ENCODE measurements at places on chromosomes 7 and 10. TPM values are rescaled to one million over a fixed set of nuclear protein-coding genes. Genes with fewer than 3 reads are reported as not detected.

- H3K27me3 ChIP-seq = no peaks in the 10 kb centered on the region
- no peak overlapping the region for H3K4me3 ChIP-seq
- H3K4me1 ChIP-seq = peaks cover 25% of the 10 kb centered on the region
These were observed 340.9 kb downstream of the LRMDA start for GRCh38 chr10:75772153-75772887.

H2BK1 gene
- total RNA-seq = not detected

- H3K4me1 ChIP-seq = no peaks in the 10 kb centered on the region
- no peaks in the 10 kb centered on the region for H3K36me3 ChIP-seq
- H3K27me3 ChIP-seq = no peaks in the 10 kb centered on the region
- no peak overlapping the region for H3K27ac ChIP-seq
- no peak for DNase-seq
- no peak overlapping the region for H3K4me3 ChIP-seq
These were observed 141.2 kb downstream of the ZEB1 start for GRCh38 chr10:31460242-31460641.

CTAGE4 gene
- 5.8 TPM for total RNA-seq

CPA2 gene
- 298 TPM for total RNA-seq

DNA sequence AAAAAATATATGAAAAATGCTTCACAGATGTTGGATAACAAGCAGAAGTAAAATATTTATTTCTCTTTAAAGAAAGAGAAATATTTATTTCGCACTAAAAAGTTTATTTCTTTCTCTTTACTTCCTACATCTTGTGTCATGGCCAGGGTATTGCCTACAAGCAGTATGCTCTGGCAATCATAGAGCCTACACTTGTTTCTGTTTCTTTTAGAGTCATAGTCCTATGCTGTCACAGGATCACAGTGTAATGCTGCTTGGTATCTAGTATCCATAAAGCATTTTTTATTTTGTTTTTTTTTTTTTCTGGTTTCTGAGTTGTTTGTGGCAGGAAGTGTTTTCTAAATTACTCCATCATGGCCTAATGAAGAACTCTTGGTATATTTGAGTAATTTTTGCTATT is 116.0 kb downstream of the ATRNL1 start:
- no peaks in the 10 kb centered on the region for H3K4me1 ChIP-seq
- H3K4me3 ChIP-seq = no peak overlapping the region
- no peaks in the 10 kb centered on the region for H3K27me3 ChIP-seq
- DNase-seq = no peak

AKR1C4 gene
- total RNA-seq = 1.7 TPM

IDI2 gene
- not detected for total RNA-seq

GRCh38 chr10:51063659-51064535 is 10.4 kb upstream of the PRKG1 start:
- no peaks in the 10 kb centered on the region for H3K27me3 ChIP-seq
- no peaks in the 10 kb centered on the region for H3K4me1 ChIP-seq
- no peak overlapping the region for H3K27ac ChIP-seq
- peak; percentile 47 for DNase-seq
- H3K36me3 ChIP-seq = no peaks in the 10 kb centered on the region
- no peak overlapping the region for H3K4me3 ChIP-seq

DNA sequence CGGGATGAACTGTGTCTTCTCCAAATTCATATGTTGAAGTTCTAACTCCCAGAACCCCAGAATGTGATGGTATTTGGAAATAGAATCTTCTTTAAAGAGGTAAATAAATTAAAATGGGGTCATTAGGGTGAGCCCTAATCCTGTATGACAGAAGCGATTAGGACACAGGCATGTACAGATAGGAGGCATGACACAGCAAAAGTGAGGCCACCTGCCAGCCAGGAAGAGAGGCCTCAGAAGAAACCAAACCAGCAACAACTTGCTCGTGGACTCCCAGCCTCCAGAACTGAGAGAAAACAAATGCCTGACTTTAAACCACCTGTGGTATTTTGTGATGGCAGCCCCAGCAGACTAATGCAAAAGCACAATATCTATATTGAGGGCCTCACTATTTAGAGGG is 214.3 kb downstream of the NEBL start:
- no peak for DNase-seq
- no peaks in the 10 kb centered on the region for H3K36me3 ChIP-seq
- H3K27me3 ChIP-seq = no peaks in the 10 kb centered on the region
- H3K4me1 ChIP-seq = no peaks in the 10 kb centered on the region
- H3K27ac ChIP-seq = peak overlapping the region; percentile 29

DNA sequence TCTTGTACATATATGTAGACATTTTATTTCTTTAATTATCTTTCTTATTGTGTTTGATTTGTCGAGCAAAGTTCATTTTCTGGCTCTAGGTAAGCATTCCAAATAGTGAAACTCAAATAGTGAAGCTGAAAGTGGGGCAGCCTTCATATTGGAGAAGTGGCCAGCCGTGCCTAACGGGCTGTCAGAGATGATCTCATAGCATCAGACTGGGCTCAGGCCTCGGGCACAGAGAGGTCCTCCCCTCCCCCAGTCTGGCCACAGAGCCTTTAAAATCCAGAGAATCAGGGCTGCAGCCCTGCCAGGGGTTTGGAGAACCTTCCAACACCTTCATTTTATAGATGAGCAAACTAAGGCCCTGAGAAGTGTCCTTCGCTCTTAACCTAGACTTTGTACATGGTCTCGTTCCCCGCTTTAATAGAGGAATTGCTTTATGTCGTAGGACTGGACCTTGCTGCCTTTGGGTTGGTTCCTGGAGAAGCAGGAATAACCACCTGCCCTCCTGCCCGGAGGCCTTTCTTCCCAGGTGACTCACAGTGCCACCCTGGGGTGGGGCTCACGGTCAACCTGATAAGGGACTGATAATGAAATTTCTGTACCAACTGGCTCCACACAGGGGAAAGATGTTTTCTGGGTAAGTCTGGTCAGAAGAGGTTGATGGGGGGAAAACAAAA is 7.3 kb downstream of the TSPAN15 start:
- no peaks in the 10 kb centered on the region for H3K27me3 ChIP-seq
- no peaks in the 10 kb centered on the region for H3K36me3 ChIP-seq
- peaks cover 24% of the 10 kb centered on the region for H3K4me1 ChIP-seq

SH3PXD2A gene
- total RNA-seq = 10.6 TPM

FFAR4 gene
- total RNA-seq = 0.16 TPM

DNA sequence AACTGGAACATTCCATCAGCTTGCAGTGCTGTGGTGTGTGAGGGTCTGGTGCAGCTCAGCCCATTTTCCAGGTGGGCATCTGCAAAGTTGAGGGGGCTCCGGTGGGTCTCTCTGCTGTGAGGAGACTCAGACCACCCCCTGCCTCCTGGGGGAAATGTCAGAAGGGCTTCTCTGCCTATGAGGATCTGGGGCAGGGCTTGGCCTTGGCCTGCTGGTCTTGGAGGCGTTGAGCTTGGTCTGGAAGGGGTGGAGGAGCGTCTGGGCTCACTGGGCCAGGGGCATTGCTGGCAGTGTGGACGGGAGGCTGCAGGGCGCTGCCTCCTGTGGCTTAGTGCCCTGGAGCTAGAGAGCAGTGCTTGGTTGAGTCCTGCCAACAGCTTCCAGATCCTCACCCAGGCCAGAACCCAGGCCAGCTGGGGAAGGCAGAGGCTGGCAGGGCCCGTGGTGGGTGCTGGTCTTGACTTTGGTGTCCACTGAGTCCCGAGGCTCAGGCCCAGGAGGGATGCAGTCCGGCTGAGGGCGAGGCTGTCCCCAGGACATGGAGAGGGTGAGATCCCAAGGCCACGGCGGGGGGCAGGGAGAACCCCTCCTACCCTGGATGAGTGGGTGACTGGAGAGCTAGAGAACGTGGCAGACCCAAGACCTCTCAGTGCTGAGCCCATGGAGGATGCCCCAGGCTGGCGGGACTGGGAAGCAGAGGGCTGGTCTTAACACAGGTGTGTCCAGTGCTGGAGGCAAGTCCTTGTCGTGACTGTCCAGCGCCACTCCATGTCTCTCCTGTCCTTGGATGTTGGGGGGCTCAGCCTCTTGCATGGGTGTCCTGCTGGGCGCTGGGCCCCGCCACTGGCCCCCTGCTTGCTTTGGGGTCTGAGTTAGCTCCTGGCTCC is 2.8 kb downstream of the SPRN start:
- H3K27ac ChIP-seq = no peak overlapping the region
- no peaks in the 10 kb centered on the region for H3K4me1 ChIP-seq
- peak; percentile 5 for DNase-seq
- no peak overlapping the region for H3K4me3 ChIP-seq

HOXA7 gene
- total RNA-seq = 0.83 TPM

GRCh38 chr10:126350216-126350992 is 37.9 kb downstream of the ADAM12 start:
- no peak overlapping the region for H3K4me3 ChIP-seq
- no peak overlapping the region for H3K27ac ChIP-seq
- no peak for DNase-seq
- no peaks in the 10 kb centered on the region for H3K27me3 ChIP-seq
- H3K4me1 ChIP-seq = no peaks in the 10 kb centered on the region

- no peak overlapping the region for H3K27ac ChIP-seq
- H3K36me3 ChIP-seq = no peaks in the 10 kb centered on the region
- peaks cover 19% of the 10 kb centered on the region for H3K4me1 ChIP-seq
- no peak for DNase-seq
- no peaks in the 10 kb centered on the region for H3K27me3 ChIP-seq
These were observed 29.3 kb downstream of the KCNH2 start for GRCh38 chr7:150948791-150949251.

GRCh38 chr10:109924087-109924486 is 776 bp upstream of the XPNPEP1 start:
- H3K27me3 ChIP-seq = no peaks in the 10 kb centered on the region
- no peak overlapping the region for H3K4me3 ChIP-seq
- H3K4me1 ChIP-seq = peaks cover 9% of the 10 kb centered on the region

TMEM209 gene
- 14.2 TPM for total RNA-seq

DNA sequence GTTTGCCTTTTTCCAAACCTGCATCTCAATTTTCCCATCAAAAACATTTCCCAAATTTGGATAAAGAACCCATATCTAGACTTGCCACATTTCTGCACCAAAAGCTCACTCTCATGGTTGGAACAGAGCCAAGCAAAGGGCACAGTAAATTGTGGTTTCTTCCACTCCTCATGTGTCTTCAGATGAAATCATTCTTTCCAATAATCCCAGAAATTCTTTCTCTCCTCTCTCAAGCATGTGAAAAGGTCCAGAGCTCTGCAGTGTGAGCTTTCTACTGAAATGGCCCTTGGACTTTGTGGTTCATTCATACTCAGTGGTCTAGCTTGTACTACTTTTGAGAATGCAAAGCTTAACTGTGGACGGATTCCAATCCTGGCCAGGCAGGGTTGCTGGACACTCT is 19.8 kb downstream of the PRSS2 start:
- H3K27me3 ChIP-seq = peaks cover 27% of the 10 kb centered on the region
- H3K27ac ChIP-seq = no peak overlapping the region
- H3K4me3 ChIP-seq = no peak overlapping the region
- no peak for DNase-seq

- no peak overlapping the region for H3K4me3 ChIP-seq
- peaks cover 6% of the 10 kb centered on the region for H3K4me1 ChIP-seq
- H3K27ac ChIP-seq = no peak overlapping the region
- H3K36me3 ChIP-seq = no peaks in the 10 kb centered on the region
- DNase-seq = no peak
- peaks cover 23% of the 10 kb centered on the region for H3K27me3 ChIP-seq
These were observed 27.9 kb downstream of the DUSP5 start for GRCh38 chr10:110525349-110526260.

DNA sequence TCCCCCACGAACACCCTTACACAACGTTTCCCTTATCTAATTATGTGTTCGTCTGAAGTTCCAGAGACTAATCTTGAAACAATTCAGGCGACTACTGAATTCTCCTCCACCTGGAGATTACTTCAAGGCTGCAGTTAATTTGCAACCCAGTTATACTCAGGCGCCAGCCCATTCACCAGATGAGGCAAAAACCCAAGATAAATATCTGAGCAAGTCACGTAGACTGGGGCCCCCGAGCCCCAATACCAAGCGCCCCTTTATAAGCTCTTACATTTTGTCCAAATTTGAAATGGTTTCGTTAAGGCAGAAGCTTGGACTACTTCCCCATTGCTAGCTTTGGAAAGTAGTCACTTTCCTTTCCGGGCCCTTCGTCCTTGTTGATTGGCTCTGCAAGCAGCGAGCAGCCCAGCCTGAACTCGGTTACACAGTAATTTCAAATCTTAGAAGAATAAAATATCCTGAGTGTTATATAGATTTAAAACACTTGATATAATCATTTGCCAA is 1.2 kb downstream of the TPK1 start:
- no peaks in the 10 kb centered on the region for H3K36me3 ChIP-seq
- no peaks in the 10 kb centered on the region for H3K27me3 ChIP-seq
- peak overlapping the region; percentile 73 for H3K4me3 ChIP-seq
- DNase-seq = peak; percentile 17
- H3K4me1 ChIP-seq = no peaks in the 10 kb centered on the region
- peak overlapping the region; percentile 93 for H3K27ac ChIP-seq

TSPAN33 gene
- 10.4 TPM for total RNA-seq

RALA gene
- 25.5 TPM for total RNA-seq
